A549 treated with dexamethasone at 1 μM for 4 hours (cell line): ENCODE measurements at places on chromosomes 3 and 15. TPM values are rescaled to one million over a fixed set of nuclear protein-coding genes. Genes with fewer than 3 reads are reported as not detected.

The UACA gene
- 28.2 to 42.1 TPM (median 30.5 TPM) in 5 replicates for total RNA-seq

The WDR5B gene
- total RNA-seq: 2.4 to 3.6 TPM (median 3.1 TPM) in 5 replicates

The GPR160 gene
- total RNA-seq: 0.90 to 1.8 TPM (median 1.7 TPM) in 5 replicates

The CPN2 gene
- total RNA-seq: not detected in 5 replicates

The TMEM212 gene
- not detected in 5 replicates for total RNA-seq

The BFSP2 gene
- total RNA-seq: not detected in 5 replicates

The RHCG gene
- total RNA-seq: 37.0 to 51.0 TPM (median 39.6 TPM) in 5 replicates

The SEC11A gene
- total RNA-seq: 333 to 435 TPM (median 351 TPM) in 5 replicates

The HRH1 gene
- 5.3 to 7.7 TPM (median 6.2 TPM) in 5 replicates for total RNA-seq

The PTH1R gene
- total RNA-seq: 1.0 to 2.3 TPM (median 1.4 TPM) in 5 replicates

The SEC61A1 gene
- 104 to 137 TPM (median 134 TPM) in 5 replicates for total RNA-seq

The AMT gene
- 0.14 to 0.37 TPM (median 0.22 TPM) in 5 replicates for total RNA-seq

The EOMES gene
- 0.36 to 0.84 TPM (median 0.69 TPM) in 5 replicates for total RNA-seq

The ZPLD1 gene
- total RNA-seq: not detected in 5 replicates

The GRK7 gene
- not detected in 5 replicates for total RNA-seq

The RPUSD3 gene
- 49.4 to 60.8 TPM (median 58.3 TPM) in 5 replicates for total RNA-seq

The SLC2A2 gene
- not detected in 5 replicates for total RNA-seq

The MANF gene
- 108 to 124 TPM (median 112 TPM) in 5 replicates for total RNA-seq

The RTP1 gene
- total RNA-seq: not detected in 5 replicates

The XCR1 gene
- not detected in 5 replicates for total RNA-seq

The GPR27 gene
- 2.3 to 3.4 TPM (median 2.7 TPM) in 5 replicates for total RNA-seq

The CCDC9B gene
- total RNA-seq: 13.0 to 26.8 TPM (median 19.2 TPM) in 5 replicates

The COLQ gene
- total RNA-seq: 0.12 to 0.36 TPM (median 0.28 TPM) in 5 replicates

The AP3B2 gene
- 0.77 to 0.89 TPM (median 0.80 TPM) in 5 replicates for total RNA-seq

The SLC28A2 gene
- not detected in 5 replicates for total RNA-seq

The BSN gene
- total RNA-seq: 0.11 to 0.26 TPM (median 0.22 TPM) in 5 replicates

The GTF2E1 gene
- total RNA-seq: 13.2 to 18.5 TPM (median 15.2 TPM) in 5 replicates

The NR2E3 gene
- total RNA-seq: 0.09 to 0.41 TPM (median 0.23 TPM) in 5 replicates

The ARNT2 gene
- 14.0 to 19.3 TPM (median 18.0 TPM) in 5 replicates for total RNA-seq

The FRMD5 gene
- total RNA-seq: 1.8 to 2.3 TPM (median 2.0 TPM) in 5 replicates

The ADAMTS17 gene
- total RNA-seq: 0.08 to 0.30 TPM (median 0.13 TPM) in 4 of 5 replicates, not detected in the other

The GOLGA6A gene
- 0.02 to 0.32 TPM (median 0.19 TPM) in 5 replicates for total RNA-seq

The FOXL2 gene
- total RNA-seq: 2.5 to 4.5 TPM (median 4.3 TPM) in 5 replicates

The CKMT1B gene
- 2.4 to 5.3 TPM (median 3.9 TPM) in 5 replicates for total RNA-seq

The GABRB3 gene
- total RNA-seq: 61.6 to 98.3 TPM (median 85.1 TPM) in 5 replicates

The PAQR5 gene
- 64.6 to 109 TPM (median 96.1 TPM) in 5 replicates for total RNA-seq

The DNAH12 gene
- 0.01 to 0.18 TPM (median 0.07 TPM) in 5 replicates for total RNA-seq

The KBTBD8 gene
- 0.52 to 0.85 TPM (median 0.70 TPM) in 5 replicates for total RNA-seq

The SERINC4 gene
- total RNA-seq: 0.06 to 0.15 TPM (median 0.09 TPM) in 5 replicates

The IGSF11 gene
- total RNA-seq: 3.6 to 5.4 TPM (median 5.1 TPM) in 5 replicates

The CTXN2 gene
- 0.02 to 0.05 TPM (median 0.03 TPM) in 3 of 5 replicates, not detected in the others for total RNA-seq

The GDPGP1 gene
- total RNA-seq: 3.6 to 4.5 TPM (median 4.1 TPM) in 5 replicates

The RAD51 gene
- total RNA-seq: 17.7 to 23.7 TPM (median 20.5 TPM) in 5 replicates

The ROPN1 gene
- not detected in 5 replicates for total RNA-seq

The RPL22L1 gene
- 207 to 270 TPM (median 235 TPM) in 5 replicates for total RNA-seq
